Testis (tissue), 5 donors: ENCODE measurements at places on chromosomes 2 and 18. TPM values are rescaled to one million over a fixed set of nuclear protein-coding genes. Genes with fewer than 3 reads are reported as not detected.

SNTG2 gene
- 10.2 TPM for total RNA-seq

SP140 gene
- total RNA-seq: 7.2 TPM

REG1B gene
- total RNA-seq: not detected

CAPG gene
- total RNA-seq: 17.7 TPM

RGPD5 gene
- 70.9 TPM for total RNA-seq

FEV gene
- total RNA-seq: not detected

DNA sequence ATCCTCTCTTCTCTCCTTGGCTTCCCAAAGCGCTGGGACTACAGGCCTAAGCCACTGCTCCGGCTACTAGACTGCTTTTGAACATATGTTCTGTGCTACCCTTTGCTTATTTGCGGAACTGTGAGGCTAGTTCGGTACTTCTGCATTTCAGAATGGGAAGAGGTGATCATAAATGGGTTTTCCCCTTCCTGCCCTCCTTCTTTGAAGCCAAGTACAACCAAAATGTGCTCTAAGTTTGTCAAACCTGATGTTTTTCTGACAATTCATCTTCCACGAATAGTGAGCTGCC is 1.7 kb upstream of the ESCO1 start:
- H3K27ac ChIP-seq: no peak overlapping the region
- no peaks in the 10 kb centered on the region for H3K27me3 ChIP-seq
- no peak overlapping the region for H3K4me3 ChIP-seq
- no peaks in the 10 kb centered on the region for H3K36me3 ChIP-seq
- no peak for DNase-seq
- H3K4me1 ChIP-seq: peaks cover 3% of the 10 kb centered on the region

GRCh38 chr2:108629417-108629816 is 89.9 kb upstream of the RANBP2 start:
- no peaks in the 10 kb centered on the region for H3K36me3 ChIP-seq

DNA sequence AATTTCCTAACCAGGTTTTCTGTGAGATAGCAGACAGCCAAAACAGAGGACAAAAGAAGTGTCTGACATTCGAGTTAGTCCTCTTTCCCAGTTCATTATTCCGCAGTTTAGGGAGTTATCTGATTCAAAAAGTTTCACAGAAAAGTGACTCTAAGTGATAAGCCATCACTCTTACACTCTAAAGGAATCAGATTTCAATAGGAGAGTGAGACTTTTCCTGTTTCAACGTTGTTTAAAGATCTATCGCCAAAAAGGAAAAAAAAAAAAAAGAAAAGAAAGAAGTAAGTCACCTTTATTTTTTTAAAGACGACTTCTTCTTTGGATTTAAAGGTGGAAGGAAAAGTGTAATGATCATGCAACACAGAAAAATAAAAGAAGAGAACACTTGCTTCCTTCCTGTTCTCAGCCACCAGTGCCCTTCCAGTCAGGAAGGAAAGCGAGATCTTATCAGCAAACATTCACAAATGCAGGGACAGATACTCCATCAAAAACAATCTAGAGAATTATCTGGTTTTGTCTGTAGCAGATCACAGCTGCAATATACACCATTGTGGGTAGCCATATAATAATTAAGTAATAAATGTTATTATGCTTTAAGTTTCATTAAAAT is 49.8 kb downstream of the TFPI start:
- no peak overlapping the region for H3K4me3 ChIP-seq
- no peak for DNase-seq
- H3K36me3 ChIP-seq: no peaks in the 10 kb centered on the region
- H3K27ac ChIP-seq: no peak overlapping the region
- no peaks in the 10 kb centered on the region for H3K27me3 ChIP-seq
- no peaks in the 10 kb centered on the region for H3K4me1 ChIP-seq

DNA sequence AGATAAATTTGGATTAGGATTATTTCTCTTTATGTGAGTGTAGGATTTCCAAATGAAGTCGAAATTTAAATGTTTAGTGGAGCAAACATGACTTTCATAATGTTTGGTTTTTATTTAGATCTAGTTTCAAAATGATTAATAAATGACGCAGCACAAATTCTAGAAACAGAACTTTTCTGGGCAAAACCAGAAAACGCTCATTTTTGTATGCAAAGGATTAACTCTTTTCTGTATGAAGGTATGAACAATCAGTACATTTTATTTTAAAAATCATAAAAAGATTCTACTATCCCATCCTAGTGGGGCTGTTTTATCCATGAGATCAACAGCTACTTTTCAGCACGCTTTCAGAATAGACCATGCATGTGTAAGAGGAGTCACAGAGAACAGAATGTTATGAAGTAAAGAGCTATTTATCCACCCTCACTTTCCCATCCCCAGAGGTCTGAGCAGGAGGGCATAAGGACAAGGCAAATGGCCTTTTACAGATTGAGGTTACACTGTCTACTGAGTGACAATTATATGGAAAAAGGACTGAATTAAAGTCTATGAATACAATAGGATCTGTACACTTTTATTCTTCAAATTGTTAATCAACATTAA is 270.8 kb downstream of the ZEB2 start:
- no peak for DNase-seq
- no peak overlapping the region for H3K27ac ChIP-seq
- no peak overlapping the region for H3K4me3 ChIP-seq
- no peaks in the 10 kb centered on the region for H3K27me3 ChIP-seq
- no peaks in the 10 kb centered on the region for H3K36me3 ChIP-seq

GRCh38 chr2:224156436-224156835 is 117.3 kb upstream of the SERPINE2 start:
- H3K4me3 ChIP-seq: no peak overlapping the region
- H3K27me3 ChIP-seq: no peaks in the 10 kb centered on the region
- H3K27ac ChIP-seq: no peak overlapping the region
- no peaks in the 10 kb centered on the region for H3K36me3 ChIP-seq
- H3K4me1 ChIP-seq: peaks cover 4% of the 10 kb centered on the region
- DNase-seq: no peak

DNA sequence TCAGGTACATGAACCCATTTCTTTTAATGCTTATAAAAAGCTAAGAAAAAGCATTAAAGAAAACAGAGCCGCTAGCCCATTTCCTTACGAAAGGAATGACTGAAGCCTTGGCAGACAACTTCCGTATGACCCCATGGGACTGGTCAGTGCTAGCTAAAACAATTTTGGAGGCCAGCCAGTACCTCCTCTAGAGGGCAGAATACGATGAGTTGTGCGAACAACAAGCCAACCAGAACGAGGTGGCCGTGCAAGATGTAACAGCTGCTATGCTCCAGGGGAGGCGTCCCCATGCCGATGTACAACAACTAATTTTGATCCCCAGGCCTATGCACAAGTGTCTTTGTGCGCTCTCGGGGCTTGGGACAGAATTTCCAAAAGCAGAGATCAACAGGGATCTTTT is 16.7 kb downstream of the MAP3K2 start:
- no peak for DNase-seq
- H3K4me1 ChIP-seq: no peaks in the 10 kb centered on the region
- no peak overlapping the region for H3K4me3 ChIP-seq
- no peak overlapping the region for H3K27ac ChIP-seq
- H3K27me3 ChIP-seq: no peaks in the 10 kb centered on the region
- no peaks in the 10 kb centered on the region for H3K36me3 ChIP-seq

DNA sequence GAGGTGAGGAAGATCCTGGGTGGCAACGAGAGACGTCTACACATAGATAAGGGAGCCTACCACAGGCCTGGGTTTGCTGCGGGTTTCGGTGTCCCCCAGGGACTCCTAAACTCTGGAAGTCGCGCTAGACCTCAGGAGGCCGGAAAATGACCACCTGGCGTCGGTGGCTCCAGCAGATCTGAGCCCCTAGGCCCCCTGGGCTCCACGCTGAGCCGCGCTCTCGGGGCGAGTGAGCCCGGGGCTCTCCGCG is 987 bp upstream of the DLX1 start:
- H3K36me3 ChIP-seq: no peaks in the 10 kb centered on the region
- peak overlapping the region; percentile 47 for H3K4me3 ChIP-seq
- peaks cover 5% of the 10 kb centered on the region for H3K27me3 ChIP-seq
- peaks cover 8% of the 10 kb centered on the region for H3K4me1 ChIP-seq

DNA sequence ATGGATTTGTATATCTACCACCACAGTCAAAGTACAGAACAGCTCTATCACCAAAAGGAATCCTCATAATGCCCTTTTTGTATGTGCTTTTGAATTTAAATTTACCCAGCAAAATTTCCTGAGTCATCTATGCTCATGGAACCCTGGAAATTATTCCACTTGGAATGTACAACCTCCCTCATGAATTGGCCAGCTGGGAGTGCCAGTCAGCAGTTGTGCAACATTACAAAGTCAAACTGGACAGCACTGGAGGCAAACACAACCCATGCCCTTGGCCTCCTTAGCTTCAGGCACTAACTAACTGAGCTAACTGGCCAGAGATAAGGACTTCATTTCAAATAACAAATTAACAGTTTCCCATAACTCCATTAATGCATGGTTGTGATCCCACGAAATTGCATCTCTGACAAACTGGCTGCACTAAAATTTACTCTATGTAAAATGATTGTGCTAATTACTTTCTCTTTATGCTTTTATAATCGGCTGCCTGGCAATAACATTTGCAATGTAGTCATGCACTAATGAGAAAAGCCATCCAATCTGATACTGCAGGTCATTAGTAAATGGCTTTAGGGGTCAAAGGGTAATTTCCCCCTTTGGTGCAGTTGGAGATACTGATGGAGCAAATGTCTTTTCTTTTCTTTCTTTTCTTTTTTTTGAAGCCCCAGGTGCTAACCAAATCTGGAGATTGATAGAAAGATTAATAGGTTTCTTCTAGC is 270.5 kb downstream of the ACTR3 start:
- H3K4me3 ChIP-seq: no peak overlapping the region
- H3K36me3 ChIP-seq: no peaks in the 10 kb centered on the region
- no peak for DNase-seq
- H3K27ac ChIP-seq: no peak overlapping the region

DNA sequence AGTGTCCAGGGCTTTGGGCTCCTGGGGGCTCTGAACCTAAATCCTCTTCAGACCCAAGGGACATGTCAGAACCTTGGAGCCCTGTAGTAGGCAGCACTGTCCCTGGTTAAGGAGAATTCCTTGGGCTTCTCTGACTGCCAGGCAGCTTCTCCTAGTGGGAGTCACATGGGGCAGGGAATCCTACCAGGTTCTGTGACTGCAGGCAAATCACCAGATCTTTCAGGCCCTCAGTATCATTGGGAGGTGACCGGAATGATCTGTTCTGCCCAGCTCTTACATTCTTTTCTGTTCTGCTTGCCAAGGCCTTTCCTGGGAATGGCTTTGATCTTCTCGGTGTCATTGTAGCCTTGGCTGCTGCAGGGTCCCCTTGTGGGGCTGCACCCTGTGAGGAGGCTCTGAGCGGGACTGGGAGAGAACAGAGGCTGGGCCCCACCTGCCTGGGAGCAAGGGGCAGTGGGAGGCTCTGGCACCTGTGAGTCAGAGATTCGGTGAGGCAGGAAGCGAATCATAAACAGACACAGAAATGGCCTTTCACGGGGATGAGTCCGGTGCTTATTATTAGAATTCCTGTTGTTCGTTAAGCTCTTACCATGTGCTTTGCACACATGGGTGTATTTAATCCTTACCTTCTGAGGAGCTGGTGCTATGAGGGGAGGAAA is 14.1 kb downstream of the CEP68 start:
- no peak overlapping the region for H3K4me3 ChIP-seq
- DNase-seq: peak; percentile 74
- H3K27ac ChIP-seq: peak overlapping the region; percentile 52
- H3K36me3 ChIP-seq: no peaks in the 10 kb centered on the region
- H3K4me1 ChIP-seq: peaks cover 30% of the 10 kb centered on the region
- no peaks in the 10 kb centered on the region for H3K27me3 ChIP-seq

- no peaks in the 10 kb centered on the region for H3K4me1 ChIP-seq
- H3K4me3 ChIP-seq: no peak overlapping the region
- no peak overlapping the region for H3K27ac ChIP-seq
- no peaks in the 10 kb centered on the region for H3K27me3 ChIP-seq
- no peaks in the 10 kb centered on the region for H3K36me3 ChIP-seq
Measured at GRCh38 chr18:3380384-3380961, 69.5 kb upstream of the TGIF1 start.

GRCh38 chr2:233059547-233059796 is 670 bp upstream of the INPP5D start:
- H3K27me3 ChIP-seq: no peaks in the 10 kb centered on the region
- peak; percentile 12 for DNase-seq
- no peak overlapping the region for H3K4me3 ChIP-seq

- peaks cover 5% of the 10 kb centered on the region for H3K4me1 ChIP-seq
- no peak overlapping the region for H3K27ac ChIP-seq
- no peak overlapping the region for H3K4me3 ChIP-seq
- H3K36me3 ChIP-seq: no peaks in the 10 kb centered on the region
- no peaks in the 10 kb centered on the region for H3K27me3 ChIP-seq
Measured at GRCh38 chr2:64757126-64757525, 103.4 kb upstream of the SERTAD2 start.

- H3K27ac ChIP-seq: no peak overlapping the region
- H3K4me1 ChIP-seq: peaks cover 9% of the 10 kb centered on the region
- H3K27me3 ChIP-seq: no peaks in the 10 kb centered on the region
- H3K36me3 ChIP-seq: no peaks in the 10 kb centered on the region
- peak; percentile 54 for DNase-seq
Measured at GRCh38 chr2:26901326-26902183, 53.6 kb downstream of the DPYSL5 start.

DNA sequence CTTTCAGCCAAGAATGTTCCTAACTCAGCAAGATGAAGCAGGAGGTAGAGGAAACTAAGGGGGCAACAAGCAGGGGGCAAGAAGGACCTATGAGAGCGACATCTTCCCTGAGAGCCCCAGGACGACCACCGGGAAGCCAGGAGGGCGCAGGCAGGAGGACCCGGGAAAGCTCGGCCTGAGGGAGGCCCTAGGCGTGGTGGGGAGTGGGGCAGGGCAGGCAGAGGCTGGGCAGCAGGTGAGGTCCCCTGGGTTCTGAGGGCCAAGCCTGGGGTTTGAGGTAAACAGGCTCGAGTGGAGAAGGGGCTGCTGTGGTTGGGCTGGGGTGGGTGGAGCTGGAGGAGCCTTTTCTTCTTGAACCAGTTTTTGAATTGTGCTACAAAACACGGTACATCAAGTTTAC is 1.3 kb upstream of the ALPI start:
- H3K27ac ChIP-seq: no peak overlapping the region
- DNase-seq: no peak
- no peaks in the 10 kb centered on the region for H3K27me3 ChIP-seq

DNA sequence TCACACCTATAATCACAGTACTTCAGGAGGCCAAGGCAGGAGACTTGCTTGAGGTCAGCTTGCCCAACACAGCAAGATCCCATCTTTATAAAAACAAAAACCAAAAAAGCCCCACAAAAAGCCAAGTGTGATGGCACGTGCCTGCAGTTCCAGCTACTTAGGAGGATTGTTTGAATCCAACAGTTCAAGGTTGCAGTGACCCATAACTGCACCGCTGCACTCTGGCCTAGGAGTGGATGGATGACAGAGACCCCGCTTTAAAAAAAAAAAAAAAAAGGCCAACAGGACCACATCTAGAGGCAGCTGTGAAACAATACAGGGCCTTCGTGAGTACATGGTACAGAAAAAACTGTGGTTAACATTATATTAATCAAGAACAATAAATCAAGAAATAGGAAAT is 56.2 kb downstream of the PRPF40A start:
- no peaks in the 10 kb centered on the region for H3K27me3 ChIP-seq
- no peaks in the 10 kb centered on the region for H3K36me3 ChIP-seq
- H3K27ac ChIP-seq: no peak overlapping the region
- H3K4me1 ChIP-seq: no peaks in the 10 kb centered on the region
- H3K4me3 ChIP-seq: no peak overlapping the region

- no peaks in the 10 kb centered on the region for H3K27me3 ChIP-seq
- DNase-seq: peak; percentile 50
- H3K4me3 ChIP-seq: no peak overlapping the region
- peaks cover 5% of the 10 kb centered on the region for H3K4me1 ChIP-seq
- peak overlapping the region; percentile 78 for H3K27ac ChIP-seq
Measured at GRCh38 chr2:237190966-237191713, 105.5 kb downstream of the COPS8 start.

- H3K36me3 ChIP-seq: no peaks in the 10 kb centered on the region
- DNase-seq: no peak
- H3K4me3 ChIP-seq: no peak overlapping the region
- H3K27me3 ChIP-seq: no peaks in the 10 kb centered on the region
Measured at GRCh38 chr2:198930170-198930569, 527.6 kb downstream of the SATB2 start.
